ENCODE measurements at places on chromosomes 12 and 14.

DNA sequence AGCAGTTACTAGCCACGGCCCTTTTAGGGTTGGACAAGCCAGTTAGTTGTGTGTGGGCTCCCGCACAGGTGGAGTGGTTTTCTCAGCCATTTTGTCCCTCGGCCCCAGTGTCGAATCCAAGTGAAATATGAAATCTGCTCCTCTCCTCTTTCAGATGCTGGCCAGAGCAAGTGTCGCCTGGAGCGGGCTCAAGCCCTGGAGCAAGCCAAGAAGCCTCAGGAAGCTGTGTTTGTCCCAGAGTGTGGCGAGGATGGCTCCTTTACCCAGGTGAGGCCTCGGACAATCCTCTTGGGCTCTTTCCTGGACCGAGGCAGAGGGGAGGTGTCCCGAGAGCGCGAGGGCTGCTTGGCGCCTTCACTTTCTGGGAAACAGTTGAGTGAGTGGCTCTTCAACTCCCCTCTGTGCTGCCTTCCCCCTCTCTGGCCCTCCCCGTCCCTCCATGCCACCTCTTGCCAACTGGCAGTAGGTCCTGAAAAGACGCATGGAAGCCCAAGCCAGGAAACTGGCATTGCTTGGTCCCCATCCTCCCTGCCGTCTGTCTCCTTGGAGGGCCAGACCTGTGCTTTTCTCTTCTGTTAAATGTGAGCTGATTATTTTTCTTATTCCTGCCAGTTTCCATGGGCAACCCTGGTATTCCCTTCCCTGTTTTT is 74.2 kb downstream of the SMOC1 start:
- no peak for DNase-seq

DNA sequence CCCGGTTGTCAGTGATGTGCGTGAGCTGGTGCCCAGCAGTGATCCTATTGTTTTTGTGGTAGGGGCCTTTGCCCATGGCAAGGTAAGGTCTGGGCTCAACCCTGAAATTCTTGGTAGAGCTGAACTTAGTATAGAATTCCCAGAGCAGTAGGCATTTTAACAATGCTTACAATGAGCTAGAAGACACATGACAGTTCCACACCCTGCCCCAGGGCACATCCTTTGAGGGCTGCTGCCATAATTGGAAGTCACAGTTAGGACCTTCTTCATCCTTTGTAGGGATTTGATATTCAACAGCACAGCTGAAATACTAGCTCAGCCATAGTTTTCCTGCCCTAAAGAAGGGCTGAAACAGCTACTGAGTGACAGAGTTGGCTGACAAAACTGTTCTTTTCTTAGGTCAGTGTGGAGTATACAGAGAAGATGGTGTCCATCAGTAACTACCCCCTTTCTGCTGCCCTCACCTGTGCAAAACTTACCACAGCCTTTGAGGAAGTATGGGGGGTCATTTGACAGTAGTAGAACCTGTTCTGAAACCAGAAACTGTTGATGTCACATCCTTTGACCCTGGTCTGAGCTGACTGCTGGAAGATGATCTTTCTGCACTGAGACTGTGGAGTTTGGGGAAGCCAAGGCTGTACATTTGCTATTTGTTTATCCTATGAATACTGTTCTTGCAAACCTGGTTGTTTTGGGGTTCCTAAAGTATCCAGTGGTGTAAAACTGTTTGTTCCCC is 4.8 kb downstream of the EMG1 start:
- DNase-seq = no peak

DNA sequence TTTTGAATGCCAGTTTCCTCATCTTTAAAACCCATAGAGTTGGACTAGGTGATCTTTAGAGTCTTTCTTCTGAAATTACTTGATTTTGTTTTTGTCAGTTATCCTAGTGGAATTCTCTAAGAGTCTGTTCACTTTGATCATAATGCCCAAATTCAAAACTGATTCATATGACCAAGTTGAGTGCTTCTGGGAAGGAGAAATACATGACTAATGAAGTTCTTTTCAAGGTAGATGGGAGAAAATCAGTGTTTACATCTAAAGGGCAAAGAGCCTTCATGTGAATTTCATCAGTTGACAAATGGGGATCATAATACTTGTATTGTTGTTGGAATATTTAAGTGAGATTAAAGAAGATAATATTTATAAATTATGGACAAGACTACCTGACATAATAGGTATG is 53.2 kb downstream of the ERC1 start:
- no peak for DNase-seq

DNA sequence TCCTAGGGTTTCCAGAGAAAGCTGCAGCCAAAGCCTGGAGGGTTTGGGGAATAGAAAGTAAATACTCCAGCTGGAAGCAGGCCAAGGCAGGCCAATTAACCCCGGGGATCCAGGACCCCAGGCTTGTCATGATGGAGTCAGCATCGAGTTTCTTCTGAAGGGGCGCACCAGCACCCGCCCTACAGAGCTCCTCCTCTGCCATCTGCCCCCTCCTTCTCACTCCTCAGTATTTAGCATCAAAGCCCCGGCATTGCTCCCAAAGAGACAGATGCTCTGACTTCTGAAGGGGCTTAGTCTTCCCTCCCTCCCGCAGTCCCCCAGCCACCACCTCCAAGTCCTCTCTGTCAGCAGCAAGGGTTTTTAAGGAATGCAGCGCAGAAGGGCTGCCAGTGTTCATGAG is 285.1 kb upstream of the NOS1 start:
- no peak for DNase-seq

DNA sequence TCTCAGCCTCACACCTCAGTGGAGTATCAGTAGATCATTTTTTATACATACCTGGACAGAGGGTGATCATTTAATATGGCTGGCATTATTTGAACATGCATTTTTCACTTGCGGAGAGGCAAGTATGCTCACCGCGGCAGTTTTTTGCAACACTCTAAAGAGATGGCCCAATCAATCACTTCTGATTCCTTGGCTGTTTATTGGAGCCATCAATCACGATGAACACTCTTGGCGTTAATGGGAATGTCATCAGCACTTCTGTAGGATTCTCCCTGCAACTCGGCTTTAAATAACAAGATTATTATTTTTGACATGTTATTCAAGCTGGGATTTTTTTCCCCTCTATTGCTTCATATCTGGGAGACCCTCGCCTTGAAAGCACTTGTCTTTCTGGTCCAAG is 46.9 kb upstream of the SLC24A4 start:
- no peak for DNase-seq

- no peak for DNase-seq
Observed at GRCh38 chr12:54377007-54377406, 7.5 kb downstream of the ZNF385A start.

Data from GM18507 (cell line).